Thymus (tissue), 14 donors: ENCODE measurements at places on chromosomes 3 and 15. TPM values are rescaled to one million over a fixed set of nuclear protein-coding genes. Genes with fewer than 3 reads are reported as not detected.

DNA sequence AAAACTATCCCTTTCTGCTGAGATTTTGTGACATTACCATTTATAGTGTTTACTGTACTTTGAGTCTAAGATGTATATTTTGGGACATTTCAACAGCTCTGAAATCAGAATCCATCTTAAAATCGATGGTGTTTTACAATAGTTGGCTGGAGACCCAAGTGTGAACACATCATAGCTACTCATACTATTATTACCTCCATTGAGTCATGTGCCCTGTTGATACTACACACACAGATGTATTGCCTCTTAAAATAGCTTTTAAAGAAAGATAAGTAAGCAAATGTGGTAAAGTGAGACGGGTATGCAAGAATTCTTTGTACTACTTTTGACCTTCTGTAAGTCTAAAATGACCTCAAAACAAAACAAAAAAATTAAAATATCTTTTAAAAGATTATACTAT is 6.7 kb downstream of the LMOD3 start:
- H3K4me3 ChIP-seq = no peak overlapping the region
- H3K36me3 ChIP-seq = no peaks in the 10 kb centered on the region
- no peak overlapping the region for H3K27ac ChIP-seq

DNA sequence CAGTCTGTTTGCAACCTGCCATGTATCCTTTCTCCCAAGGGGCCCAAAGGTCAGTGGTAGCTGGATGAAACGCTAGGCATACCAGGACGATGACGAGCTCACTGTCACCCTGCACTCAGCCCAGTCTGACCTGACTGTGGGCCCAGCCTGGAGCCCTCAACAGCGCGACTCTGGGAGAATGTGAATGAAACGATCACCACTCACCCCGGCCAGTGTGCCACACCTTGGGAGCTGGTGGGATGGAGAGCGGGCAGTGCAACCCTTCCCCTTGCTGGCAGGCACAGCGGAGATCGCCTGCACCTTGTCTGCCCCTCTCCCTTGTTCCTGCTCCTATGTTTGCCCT is 27.2 kb downstream of the SRPRB start:
- DNase-seq = no peak
- H3K4me1 ChIP-seq = no peaks in the 10 kb centered on the region
- no peak overlapping the region for H3K4me3 ChIP-seq
- no peaks in the 10 kb centered on the region for H3K27me3 ChIP-seq
- no peak overlapping the region for H3K27ac ChIP-seq

GRCh38 chr3:126519506-126520455 is 2.2 kb upstream of the UROC1 start:
- H3K27ac ChIP-seq = no peak overlapping the region
- H3K27me3 ChIP-seq = peaks cover 18% of the 10 kb centered on the region
- DNase-seq = no peak
- H3K4me1 ChIP-seq = no peaks in the 10 kb centered on the region

DNA sequence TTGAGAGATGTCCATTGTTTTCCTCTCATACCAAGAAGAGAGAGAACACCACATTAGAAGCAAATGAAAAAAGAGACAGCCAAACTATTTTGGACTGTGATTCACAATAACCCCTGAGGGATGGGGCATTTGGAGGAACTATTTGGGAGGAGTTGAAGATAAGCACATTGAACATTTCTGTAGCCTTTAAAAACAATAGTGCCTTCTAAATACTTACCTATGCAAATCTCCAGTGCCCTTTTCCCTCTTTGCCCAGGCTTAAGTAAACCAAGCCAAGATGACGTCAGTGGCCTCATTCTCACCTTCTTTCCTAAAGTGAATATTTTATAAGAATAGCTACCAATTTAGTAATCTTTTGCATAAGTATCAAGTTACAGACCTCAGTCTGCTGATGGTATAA is 89.7 kb upstream of the COL8A1 start:
- DNase-seq = no peak
- no peaks in the 10 kb centered on the region for H3K36me3 ChIP-seq
- no peaks in the 10 kb centered on the region for H3K27me3 ChIP-seq
- H3K4me3 ChIP-seq = no peak overlapping the region
- no peak overlapping the region for H3K27ac ChIP-seq

- no peaks in the 10 kb centered on the region for H3K4me1 ChIP-seq
- no peak overlapping the region for H3K27ac ChIP-seq
- H3K27me3 ChIP-seq = no peaks in the 10 kb centered on the region
- peaks cover 5% of the 10 kb centered on the region for H3K36me3 ChIP-seq
Observed at GRCh38 chr3:63855333-63855940, 8.2 kb downstream of the THOC7 start.

The TCF12 gene
- polyA plus RNA-seq = 45.2 TPM

DNA sequence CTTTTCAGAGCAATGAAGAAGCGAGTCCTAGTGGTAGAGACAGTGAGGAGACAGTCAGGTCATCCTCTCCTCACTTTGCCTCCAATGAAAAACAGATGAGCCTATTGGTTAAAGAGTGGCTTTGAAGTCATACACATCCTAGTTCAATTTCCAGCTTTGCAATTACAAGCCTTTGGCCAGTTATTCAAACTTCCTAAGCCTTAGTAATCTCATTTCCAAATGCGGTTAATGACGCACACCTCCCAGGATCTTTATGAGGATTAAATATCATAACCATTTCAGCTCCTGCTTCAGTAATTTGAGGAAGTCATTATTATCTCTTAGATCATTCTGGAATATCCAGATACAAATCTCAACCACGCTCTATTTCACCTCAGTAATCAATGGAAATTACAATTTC is 10.0 kb upstream of the ST6GAL1 start:
- H3K27me3 ChIP-seq = no peaks in the 10 kb centered on the region
- DNase-seq = no peak
- no peak overlapping the region for H3K27ac ChIP-seq
- no peaks in the 10 kb centered on the region for H3K36me3 ChIP-seq

- no peaks in the 10 kb centered on the region for H3K4me1 ChIP-seq
- no peaks in the 10 kb centered on the region for H3K27me3 ChIP-seq
- H3K4me3 ChIP-seq = no peak overlapping the region
- H3K36me3 ChIP-seq = peaks cover 43% of the 10 kb centered on the region
Observed at GRCh38 chr3:119228373-119229145, 12.1 kb downstream of the B4GALT4 start.
